Testis (tissue), 5 donors: ENCODE measurements at places on chromosomes 13 and 19.
A peak's percentile ranks its signal among the peaks of the same experiment; 100 is the strongest.

DNA sequence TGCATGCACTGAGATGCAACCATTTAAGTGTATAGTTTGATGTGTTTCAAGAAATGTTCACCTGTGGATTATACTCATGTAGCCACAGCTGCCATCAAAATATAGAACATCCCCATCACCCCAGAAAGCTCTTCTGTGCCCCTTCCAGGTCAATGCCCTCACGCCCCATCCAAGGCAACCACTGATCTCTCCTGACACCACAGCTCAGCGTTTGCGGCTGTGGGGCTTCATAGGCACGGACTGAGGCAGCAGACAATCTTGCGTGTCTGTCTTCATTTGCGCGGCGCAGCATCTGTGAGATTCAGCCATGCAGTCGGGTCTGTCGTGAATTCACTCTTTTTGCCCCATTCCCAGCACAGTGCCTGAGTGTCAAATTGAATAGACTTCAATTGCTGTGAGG, 153.8 kb upstream of the UQCRFS1 start:
- no peak for DNase-seq

DNA sequence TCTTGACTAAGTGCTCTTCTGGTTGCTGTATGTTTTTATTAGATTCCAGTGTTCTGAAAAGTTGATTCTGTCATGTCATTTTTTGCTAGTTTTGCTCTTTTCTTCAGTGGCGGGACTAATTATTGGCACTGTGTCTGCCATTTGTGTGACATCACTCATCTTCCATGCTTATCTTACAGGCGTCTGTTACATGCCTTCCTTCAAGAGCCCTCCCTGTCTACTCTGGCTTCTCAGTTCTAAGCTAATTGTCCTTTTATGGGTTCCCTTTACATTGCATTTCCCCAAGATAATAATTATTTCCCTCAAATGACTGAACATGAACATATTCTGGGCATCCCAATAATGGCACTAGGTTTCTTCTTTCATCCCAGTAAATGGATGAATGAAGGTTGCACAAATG, 459.1 kb downstream of the DCT start:
- DNase-seq = no peak

DNA sequence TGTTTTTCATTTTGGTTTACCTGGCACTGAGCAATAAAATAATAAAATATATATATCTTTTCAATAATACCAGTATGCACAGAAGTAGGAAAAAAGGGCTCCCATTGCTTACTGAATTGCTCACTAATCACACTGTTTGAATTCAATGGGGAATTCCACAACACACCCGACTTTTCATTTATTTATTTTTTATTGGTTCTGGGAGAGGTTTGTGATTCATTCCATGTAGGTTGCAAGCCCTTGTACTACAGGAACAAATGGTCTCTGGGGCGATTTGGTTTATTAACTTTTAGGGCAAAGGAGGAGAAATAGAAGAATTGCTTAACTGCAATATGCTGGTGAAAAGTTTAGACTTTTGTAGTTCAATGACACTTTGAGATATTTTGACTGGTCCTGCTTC, 207.4 kb downstream of the DCT start:
- DNase-seq = no peak

GRCh38 chr13:53250272-53250875, 221.8 kb downstream of the OLFM4 start:
- DNase-seq = peak; percentile 43

- no peak for DNase-seq
Measured at GRCh38 chr13:36925603-36926002, 5.6 kb upstream of the SMAD9 start.

- DNase-seq = no peak
Measured at GRCh38 chr13:74067818-74068217, 66.4 kb downstream of the KLF12 start.

- no peak for DNase-seq
Measured at GRCh38 chr19:43207991-43208390, 2.6 kb upstream of the PSG4 start.

DNA sequence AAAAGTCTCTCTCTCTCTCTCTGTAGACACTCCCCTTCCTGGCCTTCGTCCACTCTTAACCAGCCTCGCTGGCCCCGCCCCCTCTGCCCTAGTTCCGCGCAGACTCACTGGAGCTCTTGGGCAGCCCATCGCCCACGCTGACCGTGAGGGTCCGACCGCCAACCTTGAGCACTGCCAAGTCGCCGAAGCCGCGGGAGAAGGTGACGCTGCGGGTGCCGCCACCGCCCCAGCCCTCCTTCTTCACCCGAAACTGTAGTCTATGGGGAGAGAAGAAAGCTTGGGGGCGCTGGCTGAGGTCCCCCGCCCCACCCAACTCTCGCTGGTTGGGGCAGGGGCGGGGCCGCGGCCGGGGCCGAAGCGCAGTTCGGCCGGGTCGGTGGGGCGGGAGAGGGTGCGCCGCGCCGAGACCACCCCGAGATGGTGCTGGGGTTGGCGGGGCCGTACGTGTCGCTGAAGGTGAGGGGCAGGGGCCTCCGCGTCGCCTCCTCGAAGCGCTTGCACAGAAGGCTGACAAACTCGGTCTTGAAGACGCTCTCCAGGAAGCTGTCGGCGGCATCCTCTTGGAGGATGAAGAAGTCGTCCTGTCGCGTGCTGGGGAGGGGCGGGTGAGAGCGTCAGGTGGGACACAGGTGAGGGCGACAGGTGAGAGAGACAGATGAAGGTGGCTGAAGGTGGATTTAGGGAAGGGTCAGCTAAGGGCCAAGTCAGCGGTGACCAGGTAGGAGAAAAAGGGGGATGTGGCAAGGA, 12.6 kb upstream of the ZNF414 start:
- DNase-seq = peak; percentile 95
